ENCODE measurements at places on chromosomes 11 and 22.

- DNase-seq, result peak; percentile 5
Measured at GRCh38 chr11:45665206-45665932, at the start of gene CHST1. CHST1 (minus strand) TSS chr11:45665622; CDS start chr11:45650923, 14,699 bp downstream.

- no peak for DNase-seq
Measured at GRCh38 chr22:22228921-22229320, 15.7 kb upstream of the VPREB1 start.

GRCh38 chr11:5405173-5405572, 16.7 kb upstream of the OR51Q1 start:
- DNase-seq, result no peak

DNA sequence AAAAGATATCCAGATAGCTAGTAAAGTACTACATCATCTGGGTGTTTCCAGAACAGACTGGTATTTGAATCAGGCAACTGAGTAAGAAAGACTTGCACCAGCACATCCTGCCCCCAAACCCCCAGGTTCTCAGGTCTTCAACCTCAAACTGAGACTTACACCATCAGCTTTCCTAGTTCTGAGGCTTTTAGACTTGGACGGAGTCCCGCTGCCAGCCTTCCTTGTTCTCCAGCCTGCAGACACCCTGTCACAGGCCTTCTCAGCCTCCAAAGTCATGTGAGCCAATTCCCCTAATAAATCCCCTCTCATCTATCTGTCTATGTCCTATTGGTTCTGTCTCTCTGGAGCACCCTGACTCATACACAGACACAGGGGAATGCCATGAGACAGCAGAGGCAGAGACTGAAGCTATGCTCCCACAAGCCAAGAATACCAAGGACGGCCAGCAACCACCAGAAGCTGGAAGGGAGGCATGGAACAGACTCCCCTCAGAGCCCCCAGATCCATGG, 10.9 kb downstream of the SMCO4 start:
- DNase-seq, result no peak

DNA sequence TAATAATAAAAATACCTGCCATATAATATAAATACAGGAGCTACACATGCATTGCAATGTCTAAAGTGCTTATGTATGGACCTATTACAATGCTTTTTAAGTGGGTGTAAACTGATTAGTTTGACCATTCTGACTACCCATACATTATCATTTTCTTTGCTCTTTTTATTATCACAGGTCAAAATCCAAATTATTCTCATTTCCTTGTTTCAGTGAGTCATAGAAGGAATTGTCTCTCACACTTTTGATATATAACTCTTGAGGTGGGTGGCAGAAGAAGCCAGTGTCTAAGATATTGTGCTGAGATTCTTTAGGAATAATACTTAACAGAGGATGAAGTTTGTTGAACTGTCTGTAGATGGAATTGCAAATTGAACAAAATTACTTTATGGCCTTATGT, 35.6 kb downstream of the GAS2 start:
- no peak for DNase-seq

- no peak for DNase-seq
Measured at GRCh38 chr22:35128637-35129036, 62.7 kb downstream of the ISX start.

GRCh38 chr11:120039039-120039438, 98.9 kb downstream of the TRIM29 start:
- DNase-seq, result no peak

DNA sequence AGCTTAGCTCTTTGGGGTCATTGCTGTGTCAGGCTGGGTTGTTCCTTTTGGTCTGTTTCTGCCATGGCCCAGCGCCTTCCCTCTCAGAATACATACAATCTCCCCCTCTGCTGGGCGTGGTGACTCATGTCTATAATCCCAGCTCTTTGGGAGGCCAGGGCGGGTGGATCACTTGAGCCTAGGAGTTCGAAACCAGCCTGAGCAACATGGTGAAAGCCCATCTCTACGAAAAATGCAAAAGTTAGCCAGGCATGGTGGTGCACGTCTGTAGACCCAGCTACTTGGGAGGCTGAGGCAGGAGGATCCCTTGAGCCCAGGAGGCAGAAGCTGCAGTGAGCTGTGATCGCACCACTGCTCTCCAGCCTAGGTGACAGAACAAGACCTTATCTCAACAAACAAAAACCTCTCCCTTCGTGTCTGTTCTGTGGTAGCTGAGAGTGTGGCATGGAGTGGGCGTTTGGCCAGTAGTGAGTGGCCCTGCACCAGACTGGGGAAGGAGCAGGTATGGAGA, 46.7 kb upstream of the RAB1B start:
- no peak for DNase-seq

GRCh38 chr22:23243006-23243573, 62.8 kb downstream of the BCR start:
- peak; percentile 85 for DNase-seq

- DNase-seq, result no peak
Measured at GRCh38 chr11:77223797-77224196, 77.7 kb downstream of the GDPD4 start.

DNA sequence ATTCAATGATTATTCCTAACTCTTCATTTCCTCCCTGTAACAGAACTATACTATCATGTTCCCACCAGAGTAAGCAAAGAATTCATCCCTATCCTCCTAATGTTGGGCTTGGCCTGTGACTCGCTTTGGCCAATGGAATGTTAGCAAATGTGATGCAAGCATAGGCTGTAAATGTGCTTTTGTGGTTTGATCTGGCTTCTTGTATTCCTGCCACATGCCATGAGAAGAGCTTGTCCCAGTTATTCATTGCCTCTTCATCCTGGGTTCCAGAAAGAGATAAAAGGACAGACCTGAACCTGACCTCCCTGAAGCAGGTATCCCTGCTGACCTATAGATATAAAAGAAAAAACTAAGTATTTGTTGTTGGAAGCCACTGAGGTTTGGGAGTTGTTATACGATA, 51.0 kb downstream of the SYTL2 start:
- DNase-seq, result no peak

- peak; percentile 96 for DNase-seq
Measured at GRCh38 chr11:35165423-35166368, 26.7 kb downstream of the CD44 start.

GRCh38 chr11:36431429-36432092, 78.5 kb downstream of the TRAF6 start:
- DNase-seq, result no peak

GRCh38 chr11:78194490-78194889, 5.8 kb downstream of the USP35 start:
- DNase-seq, result no peak

- DNase-seq, result no peak
Measured at GRCh38 chr22:28942801-28943500, 59.6 kb downstream of the ZNRF3 start.

DNA sequence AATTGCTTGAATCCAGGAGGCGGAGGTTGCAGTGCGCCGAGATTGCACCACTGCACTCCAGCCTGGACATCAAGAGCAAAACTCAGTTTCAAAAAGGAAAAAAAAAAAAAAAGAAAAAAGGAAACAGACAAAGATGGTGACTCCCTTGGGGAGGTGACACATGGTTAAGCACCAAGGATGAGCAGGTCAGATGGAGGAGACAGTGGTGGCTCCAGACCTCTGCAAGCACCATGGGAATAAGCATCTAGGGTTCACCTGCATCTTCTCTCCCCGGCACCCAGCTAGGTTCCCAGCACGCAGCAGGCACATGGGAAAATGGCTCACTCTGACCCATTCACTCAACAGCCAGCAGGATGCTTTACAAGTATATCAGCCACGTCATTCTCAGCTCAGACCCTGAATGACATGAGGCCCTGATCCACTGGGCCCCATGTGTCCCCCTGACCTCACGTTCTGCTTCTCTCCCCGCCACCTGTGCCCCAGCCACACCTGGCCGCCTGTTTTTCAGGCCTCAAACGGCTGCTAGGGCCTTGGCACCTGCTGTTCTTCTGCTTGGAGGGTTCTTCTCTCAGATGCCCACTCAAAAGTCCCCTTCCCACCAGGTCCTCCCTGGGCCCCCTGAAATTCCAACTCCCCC, 24.2 kb downstream of the A4GALT start:
- DNase-seq, result no peak

Measured in CD4-positive, alpha-beta T cell treated with Interleukin-4 for 1 hour (primary cell).